Stimulated activated CD4-positive, alpha-beta T cell treated with anti-CD3 and anti-CD28 coated beads, Interleukin-15, amount 100 ng/mL, for 1 hour (primary cell): ENCODE measurements at places on chromosomes 12 and 14.

- DNase-seq = peak; percentile 40
Observed at GRCh38 chr12:121804417-121805111, 755 bp downstream of the SETD1B start.

- no peak for DNase-seq
Observed at GRCh38 chr12:119005913-119006312, 24.6 kb downstream of the SRRM4 start.

- peak; percentile 2 for DNase-seq
Observed at GRCh38 chr12:111596985-111597830, 1.9 kb downstream of the ATXN2 start.

DNA sequence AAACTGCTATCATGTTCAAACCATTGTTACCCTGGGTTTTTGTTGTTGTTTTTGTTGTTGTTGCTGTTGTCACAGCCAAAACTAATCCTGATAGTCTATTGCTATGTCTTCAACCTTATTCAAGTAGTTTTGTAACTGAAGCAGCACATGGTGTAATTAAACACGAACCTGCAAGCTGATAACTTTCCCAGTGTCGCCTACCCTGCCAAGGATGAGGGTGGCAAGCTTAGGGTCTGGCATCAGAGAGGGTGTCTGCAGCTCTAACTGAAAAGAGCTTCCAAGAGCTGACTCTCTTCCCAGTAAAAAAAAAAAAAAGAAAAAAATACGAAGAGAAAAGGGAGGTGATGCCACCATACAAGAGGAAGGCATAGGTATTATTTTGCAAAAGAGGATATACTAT lies 86.3 kb upstream of the BCL2L14 start:
- DNase-seq = no peak

DNA sequence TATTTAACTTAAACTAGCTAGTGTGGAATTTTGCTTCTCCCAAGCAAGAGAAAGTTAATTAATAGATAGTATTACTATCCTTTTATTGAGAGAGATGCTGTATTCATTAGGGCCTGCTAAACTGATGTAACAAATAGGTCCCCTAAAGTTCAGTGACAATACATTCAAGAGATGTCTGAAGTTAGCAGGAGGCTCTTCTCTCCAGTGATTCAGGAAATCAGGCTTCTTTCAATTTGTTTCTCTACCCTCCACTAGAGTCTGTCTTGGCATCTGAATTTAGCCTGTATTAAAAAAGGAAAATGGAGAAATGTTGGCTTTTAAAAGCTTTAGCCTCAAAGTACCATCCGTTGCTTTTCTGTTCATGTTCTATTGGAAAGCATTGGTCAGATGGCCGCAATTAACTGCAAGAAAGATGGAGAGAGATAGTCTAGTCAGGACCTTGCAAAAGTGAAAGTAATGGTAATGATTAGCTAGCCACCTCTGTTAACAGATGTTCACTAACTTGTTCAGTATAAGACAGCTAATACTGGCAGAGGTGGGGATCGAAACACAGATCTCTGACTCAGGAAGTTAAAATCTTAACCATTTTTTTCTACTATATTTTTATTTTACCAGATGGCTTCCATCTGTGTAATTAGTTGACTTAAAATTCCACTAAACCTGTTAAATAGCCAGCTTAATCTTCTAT lies 786.8 kb downstream of the TMTC2 start:
- no peak for DNase-seq

GRCh38 chr14:89391123-89391522 lies 25.9 kb downstream of the FOXN3 start:
- DNase-seq = no peak

- DNase-seq = no peak
Observed at GRCh38 chr12:46480316-46480715, 107.7 kb upstream of the SLC38A2 start.
